ENCODE measurements at places on chromosomes 2 and 18.

DNA sequence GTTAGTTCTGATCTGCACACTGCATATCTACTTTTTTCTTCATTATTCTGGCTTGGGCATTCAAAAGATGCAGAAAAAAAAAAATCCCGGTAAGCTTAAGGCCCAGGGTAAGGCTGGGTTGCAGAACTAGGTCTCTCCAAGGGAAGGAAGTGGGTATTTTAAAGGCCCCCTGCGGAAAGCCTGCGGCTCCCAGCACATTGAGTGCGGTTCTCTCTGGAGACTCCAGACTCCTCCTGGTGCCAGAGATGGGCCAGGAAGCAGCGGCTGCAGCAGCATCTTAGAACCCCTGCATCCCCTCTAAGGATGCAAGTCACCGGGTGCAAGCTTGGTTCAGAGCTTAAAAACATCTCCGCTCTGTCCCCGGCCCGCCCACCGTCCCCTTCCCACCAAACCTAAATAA lies 49.5 kb downstream of the TGIF1 start:
- DNase-seq, result no peak

DNA sequence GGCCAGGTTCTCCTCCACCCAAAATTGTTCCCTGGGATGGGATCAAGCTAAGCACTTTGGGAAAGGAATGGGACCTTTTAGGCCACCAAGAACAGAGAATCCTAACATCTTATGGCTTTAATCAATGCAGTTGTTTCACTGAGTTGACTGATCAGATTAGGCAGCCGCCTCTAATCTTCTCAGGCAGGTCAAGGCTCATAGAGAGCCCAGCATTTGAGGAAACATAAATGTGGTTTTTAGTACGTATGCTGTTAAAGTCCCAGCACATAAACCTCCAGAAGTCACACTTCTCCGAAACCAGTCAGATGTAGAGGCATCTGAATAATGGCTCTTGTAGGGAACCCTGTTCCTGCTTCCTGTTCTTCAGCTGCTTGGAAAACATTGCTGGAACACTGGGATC lies 99.5 kb upstream of the RMDN2 start:
- DNase-seq, result no peak

DNA sequence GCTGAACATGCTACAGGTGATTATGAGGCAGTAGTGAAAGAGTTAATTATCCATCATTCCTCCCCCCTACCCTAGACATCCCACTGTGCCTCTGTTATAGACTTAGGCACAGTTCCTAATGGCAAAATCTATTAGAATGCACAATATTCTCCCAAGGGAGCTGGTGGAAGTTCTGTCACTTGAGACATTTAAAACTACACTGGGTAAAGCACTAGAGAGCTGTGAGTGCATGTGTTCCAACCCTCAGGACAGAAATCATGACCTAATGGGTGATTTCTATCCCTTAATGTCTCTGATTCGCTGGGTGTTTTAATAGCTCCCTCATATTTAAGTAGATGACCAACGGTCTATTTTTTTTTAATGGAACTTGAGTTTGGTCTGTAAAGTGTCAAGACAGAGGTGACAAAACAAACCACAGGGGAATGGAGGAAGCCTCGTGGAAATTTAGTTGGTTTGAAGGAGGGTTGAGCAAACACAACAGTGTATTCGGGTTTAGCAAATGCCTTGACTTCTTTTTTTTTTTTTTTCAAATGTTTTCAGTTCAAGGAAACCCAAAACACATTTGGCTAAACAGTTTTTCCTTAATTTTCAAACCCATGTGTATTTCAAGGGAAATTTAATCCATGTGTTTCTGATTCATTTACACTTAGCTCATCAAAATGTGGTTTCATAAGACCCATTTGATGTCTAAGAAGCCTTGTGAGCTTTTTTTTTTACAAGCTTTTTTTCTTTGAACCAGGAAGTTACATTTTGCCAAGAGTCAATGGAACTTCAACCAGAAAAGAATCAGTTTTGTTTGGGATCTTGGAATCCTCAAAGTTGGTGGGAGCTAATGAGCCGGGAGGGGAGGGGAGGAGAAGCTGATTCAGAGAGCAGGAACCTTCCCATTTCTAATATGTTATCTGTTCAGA lies 665.1 kb upstream of the ZEB2 start:
- DNase-seq, result no peak

DNA sequence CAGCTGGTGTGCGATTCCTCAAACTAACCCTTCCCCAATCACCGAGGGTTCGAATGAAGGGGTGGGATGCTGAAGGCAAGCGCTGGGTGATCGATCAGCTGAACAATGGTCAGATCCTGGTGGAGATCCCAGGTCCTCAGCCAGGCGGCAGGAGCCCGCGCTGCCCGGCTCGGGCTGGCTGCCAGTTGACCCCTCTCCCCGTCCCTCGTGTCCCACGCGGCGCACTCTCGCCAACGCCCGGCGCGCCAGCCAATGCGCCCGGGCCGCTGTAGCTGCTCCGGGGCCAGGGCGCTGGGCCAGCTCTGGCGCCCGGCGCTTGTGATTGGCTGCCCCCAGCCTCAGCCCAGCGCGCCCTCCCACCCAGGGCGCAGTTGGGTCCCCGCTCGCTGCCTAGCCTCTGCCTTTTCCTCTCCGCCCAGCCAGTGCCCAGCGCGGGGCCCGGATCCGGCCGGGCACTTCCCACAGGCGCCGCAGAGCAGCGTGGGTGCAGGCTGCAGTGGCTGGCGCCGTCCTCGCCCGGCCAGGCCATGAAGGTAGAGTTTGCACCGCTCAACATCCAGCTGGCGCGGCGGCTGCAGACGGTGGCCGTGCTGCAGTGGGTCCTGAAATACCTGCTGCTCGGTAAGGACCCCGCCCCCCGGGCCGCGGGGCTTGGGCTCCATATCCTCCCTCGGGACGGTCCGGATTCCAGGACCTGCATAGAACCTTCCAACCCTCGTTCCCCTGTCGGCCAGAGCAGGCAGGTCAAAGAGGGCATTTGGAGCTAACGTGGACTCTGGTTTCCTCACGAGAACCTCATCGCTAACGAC lies at the start of gene MOGAT1:
Gene MOGAT1 (plus strand): TSS at position 400 of the 809 bp plus-strand sequence. CDS start 128 bp downstream, at position 528.
- no peak for DNase-seq

DNA sequence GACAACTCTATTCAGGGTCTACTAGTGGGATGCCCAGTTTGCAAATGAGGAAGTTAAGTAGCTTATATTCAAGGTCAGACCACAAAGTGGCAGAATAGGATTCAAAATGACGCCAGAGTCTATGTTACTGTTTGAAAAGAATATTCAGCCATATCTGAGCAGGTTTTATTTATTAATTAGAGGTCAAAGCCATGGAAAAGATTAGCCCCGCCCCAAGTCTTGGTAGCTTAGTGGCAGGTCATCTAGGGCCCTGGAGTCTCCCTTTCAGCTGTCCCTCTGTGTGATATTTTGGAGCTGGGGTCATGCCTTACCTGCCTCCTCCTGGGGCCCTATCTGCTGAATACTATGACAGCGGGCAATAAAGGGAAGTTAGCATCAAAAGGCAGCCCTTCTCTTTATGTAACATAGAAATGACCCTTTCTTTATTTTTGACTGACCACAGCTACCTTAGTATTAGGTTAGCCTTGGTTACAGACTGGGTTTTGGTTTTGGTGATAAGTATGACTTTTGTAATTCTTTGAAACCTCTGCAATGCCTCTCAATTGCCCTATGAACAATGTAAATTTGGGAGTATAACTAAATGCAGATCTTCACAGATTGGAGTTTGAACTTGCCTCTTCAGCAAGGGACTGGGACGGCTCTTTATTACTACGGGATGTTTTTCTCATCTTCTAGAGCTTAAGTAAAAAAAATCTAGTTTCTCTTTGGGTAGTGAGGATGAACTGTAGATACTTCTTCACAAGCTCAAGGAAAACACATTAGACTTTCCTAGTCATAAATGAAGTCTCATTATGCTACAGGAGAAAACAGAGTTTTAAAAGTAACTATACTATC lies 153.0 kb upstream of the ITGA4 start:
- no peak for DNase-seq

DNA sequence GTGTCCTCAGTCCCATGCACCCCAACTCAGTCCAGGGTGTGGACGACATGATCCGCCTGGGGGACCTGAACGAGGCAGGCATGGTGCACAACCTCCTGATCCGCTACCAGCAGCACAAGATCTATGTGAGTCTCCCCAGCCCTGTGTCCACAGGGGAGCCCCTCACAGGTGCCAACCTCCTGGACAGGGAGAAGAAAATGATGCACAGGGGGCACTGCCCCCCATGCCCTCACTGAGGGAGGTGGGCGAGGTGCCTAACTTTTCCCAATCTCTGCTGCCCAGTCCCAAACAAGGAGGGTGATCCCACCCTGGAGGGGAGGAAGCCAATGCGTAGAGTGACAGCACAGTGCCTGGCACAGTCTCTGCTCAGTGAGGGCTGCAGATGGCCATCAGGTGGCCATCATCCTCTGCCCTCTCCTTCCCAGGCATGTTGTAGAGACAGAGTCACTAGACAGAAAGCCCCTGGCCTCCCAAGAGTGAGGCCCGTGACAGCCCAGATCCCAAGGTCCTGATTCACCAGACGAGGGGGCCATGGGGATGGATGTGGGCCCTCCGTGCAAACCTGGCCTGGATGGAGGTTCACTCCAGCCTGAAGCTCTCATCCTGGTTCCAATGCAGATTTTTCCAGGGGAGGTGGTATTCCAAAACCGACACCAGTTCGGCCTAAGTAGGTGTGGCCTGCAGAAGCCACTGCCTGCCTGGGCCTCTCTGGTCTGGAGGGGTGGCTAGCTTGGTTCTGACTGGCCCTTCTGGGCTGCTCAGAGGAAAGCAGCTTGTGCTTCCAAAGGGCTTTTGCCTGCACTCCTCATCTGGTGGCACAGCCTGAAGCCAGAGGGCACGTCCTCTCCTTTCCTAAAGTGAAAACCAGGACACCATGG lies 30.0 kb downstream of the MYO7B start:
- no peak for DNase-seq

GRCh38 chr2:10057231-10058107 lies 14.1 kb downstream of the KLF11 start:
- DNase-seq, result no peak

GRCh38 chr2:88074854-88075292 lies 7.2 kb downstream of the SMYD1 start:
- no peak for DNase-seq

DNA sequence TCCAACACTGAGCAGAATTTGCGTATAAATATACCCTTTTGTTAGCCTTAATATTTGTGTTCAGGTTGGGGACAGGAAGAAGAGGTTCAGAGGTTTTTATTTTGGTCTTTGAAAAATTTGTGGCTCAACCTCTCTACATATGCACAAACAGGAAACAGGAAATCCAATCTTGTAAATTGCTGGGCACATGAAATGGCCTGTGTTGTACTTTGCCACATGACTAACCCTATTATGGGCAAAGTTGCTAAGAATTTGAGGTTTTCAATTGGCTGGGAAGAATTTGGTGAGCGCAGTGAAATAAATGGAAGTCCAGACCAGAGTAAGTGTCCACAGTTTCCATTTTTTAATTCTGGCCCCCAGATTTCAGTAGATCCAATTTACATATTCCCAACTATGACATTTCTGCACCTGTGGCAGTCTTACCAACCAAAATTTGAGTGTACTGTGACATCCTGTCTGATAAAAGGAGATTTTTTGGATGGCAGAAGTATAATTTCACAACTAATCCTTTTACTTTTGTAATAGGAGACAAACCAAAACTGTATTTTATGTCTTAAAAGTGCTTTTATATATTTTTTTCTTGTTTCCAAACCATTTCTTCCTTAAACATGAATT lies 63.6 kb downstream of the COX7A2L start:
- no peak for DNase-seq

GRCh38 chr2:189506514-189506976 lies 65.3 kb downstream of the WDR75 start:
- no peak for DNase-seq

- DNase-seq, result no peak
Observed at GRCh38 chr2:241422350-241422749, 66.3 kb downstream of the FARP2 start.

GRCh38 chr18:50656396-50656795 lies 96.5 kb downstream of the MAPK4 start:
- DNase-seq, result no peak

- DNase-seq, result no peak
Observed at GRCh38 chr18:34493099-34493544, 217.0 kb upstream of the DTNA start.

- DNase-seq, result no peak
Observed at GRCh38 chr18:9851511-9851910, 34.3 kb upstream of the TXNDC2 start.

DNA sequence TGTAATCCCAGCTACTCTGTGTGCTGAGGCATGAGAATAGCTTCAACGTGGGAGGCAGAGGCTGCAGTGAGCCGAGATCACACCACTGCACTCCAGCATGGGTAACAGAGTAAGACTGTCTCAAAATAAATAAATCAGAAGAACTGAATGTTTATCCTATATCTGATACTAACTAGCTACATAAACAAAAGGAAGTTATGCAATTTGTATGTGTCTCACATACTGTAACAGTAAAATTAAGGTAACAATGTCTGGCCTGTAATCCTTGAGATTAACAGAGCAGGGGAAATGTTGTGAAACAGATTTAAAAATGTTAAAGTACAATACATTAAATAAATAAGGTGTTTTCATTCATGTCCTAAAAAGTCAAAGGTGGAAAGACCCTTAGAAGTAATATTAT lies 150.8 kb downstream of the MEMO1 start:
- no peak for DNase-seq

- DNase-seq, result no peak
Observed at GRCh38 chr2:234459401-234460009, 37.4 kb downstream of the ARL4C start.

GRCh38 chr2:43230351-43230885 lies 4.0 kb upstream of the ZFP36L2 start:
- no peak for DNase-seq

GRCh38 chr2:159164457-159164911 lies 122.0 kb downstream of the WDSUB1 start:
- DNase-seq, result no peak

GRCh38 chr18:31657823-31658669 lies 26.3 kb downstream of the B4GALT6 start:
- no peak for DNase-seq

GRCh38 chr18:73933685-73934084 lies 213.9 kb downstream of the FBXO15 start:
- no peak for DNase-seq

- DNase-seq, result no peak
Observed at GRCh38 chr18:52288403-52289004, 51.5 kb upstream of the DCC start.

GRCh38 chr2:142734231-142734630 lies 143.2 kb upstream of the KYNU start:
- no peak for DNase-seq

DNA sequence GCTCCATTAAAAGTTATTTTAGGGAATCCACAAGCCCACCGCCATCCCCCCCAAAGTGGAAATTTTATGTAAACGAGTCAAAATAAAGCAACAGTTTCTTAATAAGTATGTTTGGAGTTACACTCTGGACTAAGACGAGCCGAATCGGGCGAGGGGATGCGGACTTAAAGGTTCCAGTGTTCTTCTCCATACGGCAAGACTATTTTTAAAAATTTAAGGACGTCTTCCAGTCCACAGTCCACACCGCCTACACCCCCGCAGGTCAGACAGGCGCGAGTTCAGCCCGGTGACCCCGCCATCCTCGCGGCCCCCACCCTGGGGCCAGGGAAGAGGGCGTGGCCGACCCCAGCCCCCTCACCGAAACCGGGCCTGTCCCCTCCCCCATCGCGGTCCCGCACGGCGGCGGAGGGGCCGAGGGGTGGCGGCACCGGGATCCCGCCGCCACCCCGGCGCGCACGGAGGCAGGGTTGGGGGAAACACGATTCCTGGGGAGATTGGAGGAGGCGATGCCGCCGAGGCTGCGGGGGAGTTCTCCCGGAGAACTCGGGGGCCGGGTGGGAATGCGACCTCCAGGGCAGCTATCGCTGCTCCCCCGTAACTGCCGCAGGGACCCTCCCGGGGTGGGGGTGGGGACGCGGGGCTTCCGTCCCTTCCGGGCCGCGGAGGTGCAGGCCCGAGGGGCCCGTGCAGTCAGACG lies 24.5 kb upstream of the SMAD7 start:
- no peak for DNase-seq

Data from effector memory CD4-positive, alpha-beta T cell (primary cell).